ENCODE measurements at places on chromosomes 3 and 15.
A peak's percentile ranks its signal among the peaks of the same experiment; 100 is the strongest.

GRCh38 chr3:13539671-13540070 is 9.3 kb upstream of the FBLN2 start:
- H3K4me1 ChIP-seq = peaks cover 6% of the 10 kb centered on the region
- H3K4me3 ChIP-seq = no peak overlapping the region
- DNase-seq = peak; percentile 53
- no peaks in the 10 kb centered on the region for H3K36me3 ChIP-seq

GRCh38 chr3:46929324-46929723 is 47.2 kb downstream of the CCDC12 start:
- peak overlapping the region; percentile 87 for H3K27ac ChIP-seq
- peak; percentile 74 for DNase-seq
- H3K36me3 ChIP-seq = peaks cover 14% of the 10 kb centered on the region

- no peaks in the 10 kb centered on the region for H3K36me3 ChIP-seq
- no peak overlapping the region for H3K27ac ChIP-seq
- H3K4me3 ChIP-seq = no peak overlapping the region
- no peaks in the 10 kb centered on the region for H3K27me3 ChIP-seq
- H3K4me1 ChIP-seq = peaks cover 24% of the 10 kb centered on the region
Measured at GRCh38 chr15:59444081-59444835, 6.3 kb downstream of the FAM81A start.

DNA sequence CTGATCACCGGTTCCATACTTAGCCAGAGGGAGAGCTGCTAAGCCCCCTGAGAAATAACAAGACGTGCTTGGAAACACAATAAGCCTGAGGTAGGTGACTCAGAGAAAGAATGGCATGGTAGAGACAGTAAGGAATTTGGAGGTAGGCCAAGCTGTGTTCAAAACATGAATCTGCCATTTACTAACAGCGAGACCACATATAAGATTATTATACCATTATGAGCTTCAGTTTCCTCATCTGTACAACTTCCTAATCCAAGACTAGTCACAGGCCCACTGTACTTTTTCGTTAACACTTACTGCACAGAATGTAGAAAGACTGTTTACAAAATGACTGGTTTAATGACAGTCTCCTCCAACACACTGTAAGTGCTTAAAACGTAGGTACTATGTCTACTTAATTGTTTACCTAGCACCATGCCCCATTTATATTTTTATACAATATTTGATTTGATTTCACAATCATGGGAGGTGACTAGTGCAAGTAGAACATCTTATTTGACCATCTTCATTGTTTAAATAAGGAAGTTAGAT is 25.7 kb downstream of the ATOSA start:
- H3K4me1 ChIP-seq = peaks cover 58% of the 10 kb centered on the region
- no peak overlapping the region for H3K27ac ChIP-seq
- H3K27me3 ChIP-seq = no peaks in the 10 kb centered on the region
- no peaks in the 10 kb centered on the region for H3K36me3 ChIP-seq
- H3K4me3 ChIP-seq = no peak overlapping the region

DNA sequence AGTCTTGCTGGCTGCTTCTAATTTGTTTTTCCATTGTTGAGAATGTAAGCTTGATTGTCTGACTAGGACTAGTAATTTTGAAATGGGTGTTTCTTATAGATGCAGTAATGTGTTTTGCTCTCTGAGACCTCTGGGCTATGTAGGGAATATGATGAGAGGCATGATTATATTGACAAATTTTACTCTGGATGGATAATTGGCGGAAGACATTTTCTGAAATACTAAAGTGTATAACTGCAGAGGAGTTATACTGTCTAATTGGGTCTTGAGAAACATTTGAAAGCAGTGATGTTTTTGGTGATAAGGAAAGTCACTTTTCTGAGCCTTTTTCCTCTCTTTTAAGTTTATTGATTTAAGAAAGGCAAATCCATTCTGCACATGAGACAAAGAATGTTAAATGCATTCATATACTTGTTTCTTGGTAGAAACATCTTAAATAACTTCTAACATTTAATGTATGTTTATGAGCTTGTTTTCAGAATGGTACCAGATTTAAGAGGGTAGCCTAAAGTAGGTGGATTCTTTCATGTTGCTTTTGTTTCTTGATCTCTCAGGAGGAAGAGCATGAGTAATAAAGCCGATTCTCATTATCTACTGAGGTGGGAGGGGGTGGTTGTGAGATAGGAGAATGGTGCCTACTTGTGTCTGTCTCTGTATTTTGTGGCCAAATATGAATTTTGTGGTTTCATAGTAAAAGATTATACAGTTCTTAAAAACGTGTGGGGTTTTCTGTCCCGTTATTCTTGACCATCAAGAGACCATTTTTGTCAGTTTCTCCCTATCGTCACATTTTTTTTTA is 2.0 kb downstream of the ATP2C1 start:
- H3K4me3 ChIP-seq = peak overlapping the region; percentile 69
- H3K4me1 ChIP-seq = peaks cover 49% of the 10 kb centered on the region
- no peaks in the 10 kb centered on the region for H3K27me3 ChIP-seq
- no peak overlapping the region for H3K27ac ChIP-seq

DNA sequence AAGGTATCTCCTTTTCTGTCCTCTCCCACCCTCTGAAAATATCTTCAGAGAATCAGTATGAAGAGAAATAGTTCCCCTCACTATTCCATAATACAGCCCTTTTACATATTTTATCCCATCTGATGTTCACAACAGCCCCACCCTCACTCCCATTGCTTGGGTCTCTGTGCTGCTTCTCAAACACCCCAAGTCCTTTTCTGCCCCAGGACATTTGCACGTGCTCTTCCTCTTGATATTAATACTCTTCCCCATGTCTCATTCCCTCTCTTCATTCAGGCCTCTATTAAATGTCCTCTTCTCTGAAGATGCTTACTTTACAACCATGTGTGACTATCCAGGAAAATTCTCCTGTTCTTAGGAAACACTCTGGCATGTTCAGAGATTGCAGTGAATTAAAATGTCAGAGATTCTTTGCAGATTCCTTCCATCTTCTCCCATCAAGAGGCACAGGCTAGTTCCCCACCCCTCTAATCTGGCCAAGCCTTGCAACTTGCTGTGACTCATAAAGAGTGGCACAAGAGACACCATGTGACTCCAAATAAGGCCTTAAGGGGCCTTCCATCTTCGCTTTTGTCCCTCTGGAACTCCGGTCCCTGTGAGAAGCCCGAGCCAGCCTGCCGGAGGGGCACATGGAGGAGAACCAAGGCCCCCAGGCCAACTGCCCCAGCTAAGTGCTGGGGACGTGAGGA is 128.5 kb downstream of the CHSY1 start:
- H3K36me3 ChIP-seq = no peaks in the 10 kb centered on the region
- DNase-seq = peak; percentile 68
- peaks cover 80% of the 10 kb centered on the region for H3K4me1 ChIP-seq
- no peak overlapping the region for H3K4me3 ChIP-seq
- no peak overlapping the region for H3K27ac ChIP-seq
- no peaks in the 10 kb centered on the region for H3K27me3 ChIP-seq

DNA sequence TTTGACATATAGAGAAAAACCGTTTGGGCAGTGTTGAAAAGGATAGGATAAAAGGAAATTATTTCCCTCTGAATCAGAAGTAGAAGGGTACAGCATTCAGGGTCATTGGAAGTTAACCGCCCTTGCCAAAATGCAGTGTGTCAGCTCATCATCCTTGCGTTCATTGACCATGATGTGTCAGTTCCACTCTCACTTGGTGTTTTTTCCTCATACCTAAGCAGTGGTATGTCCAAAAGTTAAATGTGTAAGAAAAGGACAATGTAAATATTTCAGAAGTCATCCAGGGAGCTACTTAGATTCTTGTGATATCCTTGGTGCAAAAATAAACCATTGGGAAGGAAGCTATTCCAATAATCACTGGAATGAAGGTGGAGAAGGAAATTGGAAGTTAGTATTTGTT is 50.7 kb downstream of the MAP6D1 start:
- no peak overlapping the region for H3K27ac ChIP-seq
- peaks cover 52% of the 10 kb centered on the region for H3K36me3 ChIP-seq
- DNase-seq = no peak
- no peaks in the 10 kb centered on the region for H3K27me3 ChIP-seq
- no peak overlapping the region for H3K4me3 ChIP-seq

All from spleen (tissue), 13 donors.